ENCODE measurements at places on chromosomes 16 and 17.

GRCh38 chr17:41785859-41786226 lies 668 bp downstream of the JUP start:
- no peak for DNase-seq

- no peak for DNase-seq
These were observed 10.3 kb downstream of the HSPB9 start for GRCh38 chr17:42132941-42133340.

GRCh38 chr17:9408381-9408780 lies 167.2 kb downstream of the STX8 start:
- DNase-seq: no peak

DNA sequence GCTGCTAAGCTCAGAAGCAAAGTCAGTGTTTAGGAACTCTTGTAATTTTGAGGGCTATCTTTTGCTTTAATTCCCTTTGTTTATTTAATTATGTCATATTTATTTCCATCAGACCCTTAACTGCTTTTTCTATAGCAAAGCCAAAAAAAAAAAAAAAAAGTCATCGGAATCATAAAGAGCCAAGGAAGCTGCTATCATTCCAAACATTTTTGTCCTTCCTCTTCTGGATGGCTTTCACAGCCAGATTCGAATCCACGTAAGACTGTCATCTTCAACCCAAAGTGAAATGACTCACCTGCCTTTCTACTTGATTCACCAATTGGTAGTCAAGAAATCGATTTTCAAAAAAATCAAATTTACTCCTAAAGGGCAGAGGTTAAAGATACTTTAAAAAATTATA lies 38.4 kb downstream of the WIPI1 start:
- no peak for DNase-seq

DNA sequence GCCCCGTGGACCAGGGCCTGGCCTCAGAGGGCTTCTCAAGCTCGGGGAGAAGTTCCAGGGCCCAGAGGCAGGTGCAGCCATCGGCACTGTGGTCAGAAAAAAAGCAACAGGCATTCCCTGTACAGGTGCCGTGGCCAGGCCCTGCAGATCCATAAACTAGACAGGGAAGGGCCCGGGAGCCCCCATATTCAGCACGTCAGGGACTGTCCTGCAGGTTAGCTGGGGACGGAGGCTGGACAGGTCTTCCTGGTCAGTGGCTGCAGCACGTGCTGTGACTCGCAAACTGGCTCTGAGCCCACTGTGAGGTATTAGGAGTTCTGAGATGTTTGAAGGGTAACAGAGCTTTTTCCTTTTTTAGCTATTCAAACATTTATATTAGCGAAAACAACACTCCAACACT lies 15.0 kb upstream of the C16orf95 start:
- DNase-seq: no peak

GRCh38 chr16:13956635-13957196 lies 36.8 kb downstream of the ERCC4 start:
- no peak for DNase-seq

- no peak for DNase-seq
These were observed 21.2 kb upstream of the CCL1 start for GRCh38 chr17:34384271-34384670.

DNA sequence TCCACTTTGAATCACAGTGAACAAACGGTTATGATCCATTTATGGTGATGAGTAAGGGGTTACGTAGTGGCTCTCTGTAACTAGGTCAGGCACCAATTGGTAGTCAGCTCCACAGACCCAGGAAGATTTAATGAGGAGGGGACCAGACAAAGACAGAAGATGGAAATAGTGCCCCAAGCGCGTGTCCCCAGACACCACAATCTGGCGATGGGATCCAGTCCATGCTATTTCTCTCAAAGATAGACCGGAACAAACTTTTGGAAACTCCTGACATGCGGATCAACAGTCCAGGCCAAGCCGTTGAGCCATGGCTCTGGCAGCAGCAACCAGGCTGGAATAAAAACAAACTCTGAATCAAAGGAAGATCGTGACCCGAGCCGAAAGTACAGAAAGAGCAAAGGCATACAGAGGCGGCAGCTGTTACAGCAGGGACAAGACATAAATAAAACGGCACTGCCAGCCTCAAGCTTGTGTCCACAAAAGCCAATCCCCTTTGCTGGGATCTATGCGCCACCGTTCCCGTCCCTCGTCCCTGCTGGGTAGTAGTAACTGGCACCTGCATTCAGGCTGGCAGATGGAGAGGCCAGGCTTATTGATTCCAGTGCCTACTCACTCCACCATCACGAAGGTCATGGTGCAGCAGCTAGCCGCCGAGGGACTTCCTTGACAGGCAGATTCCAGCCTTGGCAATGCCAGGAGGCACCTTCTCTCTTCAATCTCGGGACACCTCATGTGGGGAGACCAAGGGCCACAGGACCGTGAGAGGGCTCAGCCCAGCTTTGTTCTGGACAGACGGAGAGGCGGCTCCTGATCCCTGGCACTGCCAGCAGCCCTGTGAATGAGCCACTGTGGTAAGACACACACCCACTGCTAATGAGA lies 50.2 kb downstream of the CDH11 start:
- no peak for DNase-seq

- DNase-seq: no peak
These were observed 34.9 kb upstream of the TANC2 start for GRCh38 chr17:62931101-62931500.

- DNase-seq: no peak
These were observed 337.7 kb downstream of the TOX3 start for GRCh38 chr16:52209227-52209626.

GRCh38 chr16:996681-997080 lies 15.1 kb downstream of the SOX8 start:
- DNase-seq: no peak

DNA sequence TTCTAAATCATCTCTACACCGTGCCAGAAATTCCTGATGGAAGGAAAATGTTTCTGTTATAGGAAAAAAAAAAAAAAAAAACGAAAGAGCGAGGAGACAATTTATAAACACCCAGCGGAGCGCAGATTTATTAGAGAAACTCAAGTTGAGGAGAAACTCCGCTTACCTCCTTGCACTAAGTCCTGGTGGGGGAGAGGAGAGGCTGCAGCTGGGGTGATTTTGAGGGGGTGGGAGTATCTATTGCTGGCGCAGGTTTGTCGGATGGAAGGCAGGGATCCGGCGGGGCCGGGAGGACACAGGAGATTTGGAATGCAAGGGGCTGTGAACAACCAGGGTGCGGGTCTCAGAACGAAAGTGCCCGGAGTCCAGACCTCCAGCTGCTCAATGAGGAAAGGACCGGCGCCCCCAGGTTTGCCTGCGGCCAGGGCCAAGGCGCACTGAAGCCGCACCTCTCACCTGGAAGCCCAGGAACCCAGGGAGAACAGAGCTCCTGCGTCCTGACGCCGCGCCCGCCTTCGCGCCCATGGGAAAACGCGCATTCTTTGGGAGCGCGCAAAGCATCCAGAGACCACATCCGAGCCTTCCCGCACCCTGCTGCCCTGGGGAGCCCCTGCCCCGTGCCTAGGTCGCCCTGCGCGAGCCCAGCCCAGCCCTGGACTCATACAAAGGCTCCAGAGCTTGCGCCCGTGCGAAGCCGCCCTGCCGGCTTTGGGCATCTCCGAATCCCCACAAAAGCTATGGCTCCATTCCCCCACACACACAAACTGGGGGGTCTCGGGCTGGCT lies 2.6 kb upstream of the HOXB8 start:
- no peak for DNase-seq

DNA sequence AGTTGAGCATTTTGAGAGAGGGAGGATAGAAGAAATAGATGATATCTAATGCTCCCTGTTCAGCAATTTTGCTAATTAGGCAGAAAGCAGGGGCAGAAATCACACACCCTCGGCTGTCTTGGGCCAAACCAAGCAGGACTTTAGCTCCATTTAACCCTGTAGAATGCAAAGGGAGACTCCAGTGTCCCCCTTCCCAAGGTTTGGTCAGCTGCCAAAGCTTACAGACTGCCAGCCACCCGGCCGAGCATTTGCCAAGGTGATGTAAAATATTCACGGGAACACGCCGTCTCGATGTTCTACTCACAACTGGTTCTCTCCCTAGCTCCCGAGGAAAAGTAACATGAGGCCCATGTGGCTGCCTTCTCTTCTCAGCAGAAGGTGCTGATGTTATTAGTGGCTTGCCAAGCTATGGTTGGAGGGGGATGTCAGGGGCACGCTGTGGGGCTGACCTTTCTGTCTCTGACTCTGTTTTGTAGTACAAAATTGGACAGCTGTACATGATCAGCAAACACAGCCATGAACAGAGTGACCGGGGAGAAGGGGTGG lies 155.3 kb downstream of the PITPNC1 start:
- no peak for DNase-seq

DNA sequence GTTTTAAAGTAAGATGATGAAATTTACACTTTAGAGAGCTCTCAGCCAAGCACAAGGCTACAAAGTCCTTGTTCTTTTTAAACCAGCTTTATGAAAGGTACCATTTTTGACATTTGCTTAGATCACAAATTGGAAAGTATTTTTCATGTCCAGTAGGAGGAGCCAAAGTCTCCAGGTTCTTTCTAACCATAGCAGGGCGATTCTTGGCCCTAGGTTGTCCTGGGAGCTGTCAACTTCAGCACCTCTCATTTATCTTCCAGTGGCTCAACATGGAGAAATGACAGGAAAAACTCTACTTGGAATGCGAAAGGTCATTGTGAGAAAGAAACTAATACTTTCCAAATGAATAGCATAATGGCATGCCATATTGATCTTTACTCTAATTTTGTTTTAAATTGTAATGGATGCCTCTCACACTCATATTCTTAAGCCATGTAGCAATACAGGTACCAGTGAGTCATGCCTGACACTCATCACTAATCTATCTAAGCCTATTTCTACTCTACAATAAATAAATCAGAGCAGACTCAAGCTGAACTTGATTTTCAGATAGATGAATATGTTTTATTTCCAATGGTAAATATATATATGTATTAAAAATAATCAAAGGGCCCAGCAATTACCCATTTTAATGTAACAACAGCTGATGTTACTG lies 919.1 kb upstream of the EEF2KMT start:
- DNase-seq: no peak

- DNase-seq: no peak
These were observed 610 bp downstream of the C16orf74 start for GRCh38 chr16:85750146-85750826.

- DNase-seq: no peak
These were observed 296.3 kb downstream of the HS3ST4 start for GRCh38 chr16:25988084-25988483.

DNA sequence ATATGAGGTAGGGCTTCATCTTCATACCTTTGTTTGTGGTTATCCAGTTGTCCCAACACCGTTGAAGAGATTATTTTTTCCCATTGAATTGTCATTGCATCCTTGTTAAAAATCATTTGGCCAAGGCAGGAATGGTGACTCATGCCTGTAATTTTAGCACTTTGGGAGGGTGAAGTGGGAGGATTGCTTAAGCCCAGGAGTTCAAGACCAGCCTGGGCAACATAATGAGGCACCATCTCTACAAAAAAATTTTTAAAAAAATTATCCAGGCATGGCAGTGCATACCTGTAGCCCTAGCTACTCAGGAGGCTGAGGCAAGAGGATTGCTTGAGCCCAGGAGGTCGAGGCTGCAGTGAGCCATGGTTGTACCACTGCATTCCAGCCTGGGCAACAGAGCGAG lies 223.9 kb downstream of the TANC2 start:
- no peak for DNase-seq

GRCh38 chr16:3490911-3491629 lies 4.2 kb downstream of the C16orf90 start:
- DNase-seq: no peak

- peak; percentile 52 for DNase-seq
These were observed 23.8 kb downstream of the SNX11 start for GRCh38 chr17:48131216-48131824.

- DNase-seq: no peak
These were observed 2.8 kb upstream of the WNT9B start for GRCh38 chr17:46848534-46848933.

- no peak for DNase-seq
These were observed 11.5 kb downstream of the SLC35B1 start for GRCh38 chr17:49696233-49696761.

GRCh38 chr16:89581861-89582563 lies 6.5 kb downstream of the CPNE7 start:
- DNase-seq: peak; percentile 65

GRCh38 chr17:57986841-57987580 lies 1.0 kb downstream of the VEZF1 start:
- DNase-seq: peak; percentile 52

DNA sequence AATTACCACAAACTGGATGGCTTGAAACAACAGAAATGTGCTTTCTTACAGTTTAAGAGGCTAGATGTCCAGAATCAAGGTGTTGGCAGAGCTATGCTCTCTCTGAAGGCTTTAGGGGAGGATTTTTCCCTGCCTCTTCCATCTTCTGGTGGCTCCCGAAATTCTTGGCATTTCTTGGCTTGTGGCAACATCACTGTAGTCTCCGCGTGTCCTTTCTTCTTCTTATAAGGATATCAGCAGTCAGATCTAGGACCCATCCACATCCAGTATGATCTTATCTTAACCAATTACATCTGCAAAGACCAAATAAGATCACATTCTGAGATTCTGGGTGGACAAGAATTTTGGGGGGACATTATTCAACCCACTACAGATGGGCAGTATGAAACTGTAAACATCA lies 119.2 kb upstream of the PMFBP1 start:
- peak; percentile 46 for DNase-seq

GRCh38 chr17:79811868-79812352 lies 15.0 kb upstream of the CBX8 start:
- no peak for DNase-seq

DNA sequence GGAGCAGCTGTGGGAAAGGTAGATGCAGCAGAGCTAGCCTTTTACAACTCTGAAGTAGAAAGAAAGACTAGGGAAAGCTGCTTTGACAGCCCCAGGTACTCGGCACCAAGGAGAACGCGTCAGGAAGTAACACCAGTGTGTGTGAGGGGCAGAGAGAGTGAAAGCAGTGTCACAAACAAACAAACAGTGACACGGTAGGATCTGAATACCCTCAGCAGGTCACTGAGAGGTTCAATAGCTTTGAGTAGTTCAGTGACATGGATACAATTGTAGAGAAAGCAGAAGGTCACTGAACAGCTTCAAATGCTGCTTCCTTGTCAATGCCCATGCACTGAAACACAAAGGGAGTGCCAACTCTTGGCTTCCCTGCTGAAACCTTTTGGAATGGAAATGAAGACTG lies 150.3 kb upstream of the C17orf78 start:
- no peak for DNase-seq
